ENCODE measurements at places on chromosomes 1 and 21.
A peak's percentile ranks its signal among the peaks of the same experiment; 100 is the strongest.

DNA sequence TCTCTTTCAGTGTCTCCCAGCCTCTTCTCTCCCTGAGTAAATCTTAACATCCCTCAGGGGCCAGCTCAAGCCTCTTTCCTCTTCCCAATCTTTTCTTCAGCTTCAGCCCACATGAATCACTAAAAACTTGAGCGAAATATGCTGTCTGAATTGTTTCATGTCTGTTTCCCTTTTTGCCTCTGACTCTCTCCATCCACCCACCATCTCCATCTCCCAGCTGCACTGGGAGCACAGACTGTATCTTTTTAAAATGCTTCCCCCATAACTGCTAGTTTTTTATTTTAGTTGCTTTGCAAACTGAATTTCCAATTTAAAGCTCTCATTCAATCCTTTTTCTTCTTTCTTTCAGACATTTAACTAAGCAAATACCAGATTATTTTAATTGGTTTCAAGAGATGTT lies 3.0 kb upstream of the AHCTF1 start:
- no peak for DNase-seq

DNA sequence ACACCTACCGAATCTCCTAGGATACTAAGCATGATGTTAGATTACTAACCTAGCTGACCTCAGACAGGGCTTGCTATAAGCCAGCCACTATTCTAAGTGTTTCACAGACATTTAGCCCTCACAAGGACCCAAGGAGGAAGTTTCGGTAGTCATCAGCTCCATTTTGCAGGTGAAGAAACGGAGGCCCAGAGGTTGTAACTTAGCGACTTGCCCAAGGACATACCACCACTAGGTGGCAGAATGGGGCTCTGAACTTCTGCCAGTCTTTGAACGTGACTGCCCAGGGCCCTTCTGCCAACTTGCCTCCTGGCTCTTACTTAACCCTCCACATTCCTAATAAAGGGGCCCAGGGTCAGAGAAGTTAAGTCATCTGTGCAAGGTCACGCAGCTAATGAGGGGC lies 283.5 kb downstream of the C1orf94 start:
- DNase-seq = peak; percentile 61

DNA sequence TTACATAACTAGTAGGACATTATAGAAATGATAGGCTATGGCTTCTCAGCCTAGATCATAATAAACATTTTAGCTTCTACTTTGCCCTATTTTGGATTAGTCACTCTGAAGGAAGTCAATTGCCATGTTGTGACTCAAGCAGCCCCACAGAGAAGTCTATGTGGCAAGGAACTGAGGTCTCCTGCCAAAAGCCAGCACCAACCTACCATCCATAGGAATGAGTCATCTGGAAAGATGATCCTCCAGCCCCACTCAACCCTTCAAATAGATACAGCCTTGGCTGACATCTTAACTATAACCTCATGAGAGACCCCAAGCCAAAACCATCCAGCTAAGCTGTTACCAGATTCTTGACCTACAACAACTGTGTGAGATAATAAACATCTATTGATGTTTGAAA lies 76.3 kb upstream of the BEND5 start:
- no peak for DNase-seq

DNA sequence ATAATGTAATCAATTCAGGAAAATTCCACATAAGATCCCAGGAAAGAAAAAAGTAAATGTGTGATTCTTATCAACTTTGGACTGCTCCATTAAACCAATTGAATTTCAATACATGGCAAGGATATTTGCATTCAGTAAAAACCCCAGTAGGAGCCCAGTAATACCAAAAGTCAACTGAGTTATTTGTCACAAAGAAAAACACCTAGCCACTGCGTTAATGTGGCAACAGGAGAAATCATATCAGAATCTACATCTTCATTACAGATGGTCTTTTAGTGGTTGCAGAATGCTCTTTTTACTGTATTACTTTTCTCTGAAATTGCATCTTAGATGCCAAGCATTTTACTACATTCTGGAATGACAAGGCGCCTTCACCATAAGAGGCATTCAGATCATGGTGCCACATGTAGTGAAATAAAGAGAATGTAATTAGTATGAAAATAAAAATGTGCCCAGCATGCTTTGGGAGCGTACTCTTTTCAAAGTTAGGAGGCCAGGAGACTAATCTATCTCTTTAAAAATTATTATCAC lies 180.7 kb downstream of the PATJ start:
- DNase-seq = no peak

GRCh38 chr1:19165501-19165900 lies 44.6 kb downstream of the UBR4 start:
- DNase-seq = no peak

DNA sequence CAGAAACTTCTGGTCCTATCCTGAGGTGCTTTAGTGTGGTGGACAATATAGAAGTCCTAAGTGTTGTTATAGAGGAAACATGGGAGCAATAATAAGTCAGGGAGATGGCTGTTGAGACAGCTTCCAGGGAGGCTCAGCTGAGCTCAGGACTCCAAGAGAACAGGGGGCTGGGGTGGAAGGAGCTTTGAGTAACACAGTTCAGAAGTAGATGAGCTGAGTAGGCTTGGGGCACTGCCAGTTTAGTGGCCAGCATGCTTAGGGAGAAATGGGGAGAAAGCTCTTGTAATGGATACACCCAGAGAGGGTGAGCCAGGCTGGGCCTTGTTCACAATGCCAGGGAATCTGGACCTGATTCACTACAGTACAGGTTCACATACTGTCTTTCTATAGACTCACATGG lies 201.6 kb downstream of the DAB1 start:
- DNase-seq = no peak

DNA sequence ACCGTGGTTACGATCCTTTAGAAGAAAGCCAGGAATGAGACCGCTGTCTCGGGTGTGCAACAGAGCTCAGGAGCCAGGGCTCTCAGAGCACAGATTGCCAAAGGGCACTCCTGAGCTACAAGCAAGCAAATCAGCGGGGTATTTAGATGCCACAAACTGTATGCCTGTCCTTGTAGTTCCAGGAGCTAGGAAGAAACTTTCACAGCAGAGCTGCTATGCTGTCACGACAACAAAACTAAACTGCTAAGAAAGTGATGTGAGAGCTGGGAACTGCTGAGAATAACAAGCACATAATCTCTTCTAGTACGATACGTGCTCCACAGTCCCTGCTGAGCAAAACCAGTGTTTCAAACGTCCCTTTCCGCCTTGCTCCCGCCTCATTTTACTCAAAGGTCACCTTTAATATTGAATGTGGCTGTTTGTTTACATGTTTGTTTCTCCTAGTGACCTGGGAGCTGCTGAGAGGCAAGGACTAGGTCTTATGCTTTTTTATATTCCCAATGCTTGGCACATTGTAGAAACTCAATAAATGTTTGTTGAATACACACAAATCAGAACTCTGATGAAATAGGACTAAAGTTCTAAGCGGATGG lies 14.7 kb downstream of the GREM2 start:
- DNase-seq = no peak

DNA sequence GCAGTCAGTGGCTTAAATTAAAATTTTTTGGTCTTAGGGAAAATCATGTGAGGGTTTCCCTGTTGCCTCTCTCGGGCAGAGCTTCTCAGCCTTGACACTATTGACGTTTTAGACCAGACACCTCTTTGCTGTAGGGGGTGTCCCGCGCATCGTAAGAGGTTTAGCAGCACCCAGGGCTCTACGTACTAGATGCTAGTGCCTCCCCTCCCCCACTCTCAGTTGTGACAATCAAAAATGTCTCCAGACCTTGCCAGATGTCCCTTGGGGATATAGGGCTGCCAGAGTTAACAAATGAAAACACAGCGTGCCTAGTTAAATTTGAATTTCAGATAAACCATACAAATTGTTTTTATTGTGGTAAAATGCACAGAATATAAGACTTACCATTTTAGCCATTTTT lies 293.3 kb downstream of the DISC1 start:
- DNase-seq = peak; percentile 17

DNA sequence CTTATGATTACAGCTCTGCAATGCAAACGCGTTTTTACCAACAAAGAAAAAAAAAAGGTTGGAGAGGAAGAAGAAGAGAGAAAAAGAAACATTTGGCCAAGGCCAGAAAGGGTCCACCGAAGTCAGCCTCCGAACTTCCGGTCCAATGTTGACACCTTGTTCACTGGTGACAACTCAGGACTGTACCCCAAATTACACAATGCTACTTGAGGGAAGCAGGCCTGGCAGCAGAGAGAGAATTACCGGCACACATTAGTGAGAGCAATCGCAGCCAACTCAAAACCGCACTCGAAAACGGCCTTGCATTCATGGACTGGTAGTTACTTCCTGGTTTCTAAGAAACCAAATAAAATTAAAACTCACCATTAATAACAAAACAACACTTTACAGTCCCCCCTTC lies 652.5 kb downstream of the KIF26B start:
- no peak for DNase-seq

DNA sequence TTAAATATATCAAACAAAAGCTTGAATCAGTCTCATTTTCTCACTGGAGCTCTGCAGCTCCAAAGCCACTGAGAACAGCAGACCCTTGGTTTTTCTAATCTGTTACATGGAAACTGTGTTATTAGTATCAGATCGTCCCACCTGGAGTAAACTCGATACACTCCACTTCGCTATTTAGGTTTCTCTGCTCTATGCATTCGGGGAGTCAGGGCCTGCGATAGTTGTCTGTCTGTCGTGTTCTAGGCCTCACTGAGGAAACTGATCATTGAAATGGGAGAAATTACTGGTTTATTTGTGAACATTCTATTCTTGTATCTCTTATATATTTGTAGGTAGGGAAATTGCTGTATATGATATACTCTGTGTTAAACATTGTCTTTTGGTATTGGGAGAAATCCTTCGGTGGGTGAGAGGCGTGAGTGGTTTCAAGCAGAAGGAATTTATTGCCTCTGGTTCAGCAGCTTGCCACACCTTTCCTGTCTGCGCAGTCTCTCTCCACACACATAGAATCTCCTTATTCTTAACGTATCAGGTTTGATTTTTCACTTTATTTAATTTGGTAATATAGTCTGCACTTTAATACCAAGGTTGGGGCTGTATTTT lies 8.5 kb downstream of the PRDM2 start:
- no peak for DNase-seq

DNA sequence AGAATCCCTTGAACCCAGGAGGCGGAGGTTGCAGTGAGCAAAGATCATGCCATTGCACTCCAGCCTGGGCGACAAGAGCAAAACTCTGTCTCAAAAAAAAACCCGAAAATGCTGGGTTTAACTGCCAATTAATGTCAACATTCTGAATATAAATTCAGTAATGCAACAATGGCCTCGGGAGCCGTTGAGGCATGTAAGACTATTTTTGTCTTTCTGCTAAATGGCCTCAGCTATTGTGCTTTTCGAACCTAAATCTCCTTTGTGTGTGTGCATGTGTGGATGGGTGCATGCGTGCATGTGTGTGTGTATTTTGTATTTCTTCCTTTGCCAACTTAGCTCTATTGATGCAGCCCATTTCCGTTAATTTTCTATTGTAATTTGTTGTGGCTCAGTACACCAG lies 31.6 kb downstream of the CLIC4 start:
- no peak for DNase-seq

- no peak for DNase-seq
Measured at GRCh38 chr1:62809788-62810187, 25.9 kb downstream of the ATG4C start.

DNA sequence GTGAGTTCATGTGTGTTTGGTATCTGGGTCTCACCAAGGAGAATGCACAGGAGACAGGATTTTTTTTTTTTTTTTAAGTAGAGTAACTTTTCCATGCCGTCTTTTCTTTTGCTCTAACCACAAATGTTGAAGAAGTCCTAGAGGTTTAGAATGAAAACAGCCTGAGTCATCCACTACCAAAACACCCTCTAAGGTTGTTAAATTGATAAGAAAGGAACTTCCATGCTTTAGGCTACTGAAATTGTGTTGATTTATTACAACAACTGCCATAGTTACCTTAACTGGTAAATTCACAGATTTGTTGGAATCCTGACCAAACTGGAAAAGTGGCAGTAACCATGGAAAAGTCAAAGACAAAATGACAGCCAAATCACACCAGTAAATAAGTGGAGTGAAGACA lies 375.6 kb downstream of the AMY1C start:
- DNase-seq = no peak

- no peak for DNase-seq
Measured at GRCh38 chr1:212503714-212504113, 71.0 kb downstream of the NENF start.

DNA sequence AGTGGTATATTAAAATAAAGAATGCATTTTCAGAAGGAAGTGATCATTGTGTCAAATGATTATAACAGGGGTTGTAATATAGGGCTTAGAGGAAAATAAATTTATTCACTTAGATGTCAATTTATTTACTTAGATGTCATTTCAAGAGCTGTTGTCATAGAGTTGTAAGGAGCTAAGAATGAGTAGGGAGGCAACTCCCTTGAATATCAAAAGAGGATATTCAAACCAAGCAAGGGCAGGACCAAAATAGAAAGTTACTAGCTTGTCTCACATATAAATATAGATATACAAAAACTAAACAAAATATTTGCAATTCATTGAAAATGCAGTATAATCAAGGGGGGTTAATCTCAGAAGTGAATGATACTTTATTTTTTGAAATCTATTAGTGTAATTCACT lies 16.0 kb upstream of the RASAL2 start:
- no peak for DNase-seq

DNA sequence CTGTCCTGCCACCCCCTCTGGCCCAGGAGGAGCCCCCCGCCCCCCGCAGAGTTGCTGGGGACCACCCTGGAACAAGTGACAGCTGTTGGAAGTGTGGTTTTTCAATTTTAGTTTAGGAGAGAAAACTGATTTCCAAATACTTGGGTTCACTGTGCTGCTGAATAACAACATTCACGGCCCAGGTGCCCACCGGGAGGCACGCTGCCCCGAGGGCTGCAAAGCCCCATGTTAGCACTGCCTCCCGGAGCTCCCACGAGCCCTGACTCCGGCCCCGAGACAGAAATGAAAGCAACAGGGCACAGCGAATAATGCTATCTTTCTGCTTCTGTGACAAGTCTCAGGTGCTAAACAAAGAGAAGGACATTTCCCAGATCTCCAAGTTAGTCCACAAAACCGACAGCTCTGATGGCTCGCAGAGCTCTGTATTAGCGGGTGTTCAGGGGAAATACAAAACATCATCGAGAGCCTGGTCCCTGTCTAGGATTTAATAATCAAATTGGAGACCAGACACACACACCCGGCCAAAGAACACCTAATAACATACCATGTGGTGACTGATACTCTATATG lies 451.5 kb downstream of the KIF26B start:
- DNase-seq = no peak

GRCh38 chr1:8718850-8719361 lies 98.5 kb downstream of the RERE start:
- DNase-seq = no peak

- no peak for DNase-seq
Measured at GRCh38 chr1:11590395-11590794, 63.8 kb downstream of the FBXO2 start.

DNA sequence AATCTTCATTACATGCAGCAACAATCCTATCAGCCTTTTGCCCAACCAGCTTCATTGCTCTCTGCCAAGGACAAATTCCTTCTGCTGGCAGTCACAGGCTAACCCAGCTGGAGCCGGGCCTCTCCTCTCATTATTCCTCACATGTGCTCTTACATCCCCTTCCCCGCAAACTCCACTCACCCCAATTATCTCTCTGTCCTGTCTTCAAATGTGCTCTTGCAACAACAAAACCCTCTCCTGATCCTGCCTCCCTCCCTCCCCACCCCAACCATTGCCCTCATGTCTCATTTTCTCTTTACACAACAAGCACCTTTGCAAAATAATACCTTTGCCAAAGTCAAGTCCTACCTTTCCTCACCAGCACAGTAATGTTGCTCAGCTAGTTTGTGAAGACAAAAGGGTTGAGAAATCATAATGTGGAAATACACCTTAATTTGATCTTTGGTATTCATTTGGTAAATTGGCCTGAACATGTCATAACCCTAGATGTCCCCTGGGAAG lies 36.0 kb upstream of the DHCR24 start:
- no peak for DNase-seq
